ENCODE measurements at places on chromosomes 2 and 18.

DNA sequence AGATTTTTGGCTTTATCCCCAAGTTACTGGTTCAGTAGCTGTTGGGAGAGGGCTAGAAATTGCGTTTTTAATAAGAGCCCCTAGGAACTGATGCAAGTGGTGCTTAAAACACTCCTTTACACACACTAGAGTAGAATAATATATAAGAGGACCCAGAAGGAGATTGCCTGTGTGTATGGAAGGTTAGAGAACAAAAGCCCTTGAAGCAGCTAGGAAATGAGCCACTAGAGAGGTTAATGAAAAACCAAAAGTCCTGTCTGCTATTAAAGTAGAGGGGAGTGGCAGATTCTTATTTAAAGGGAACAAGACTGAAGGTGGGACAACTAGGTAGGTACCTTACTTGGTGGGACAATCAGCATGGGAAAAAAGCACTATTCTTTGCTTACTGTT is 14.4 kb upstream of the SLC39A10 start:
- no peak overlapping the region for H3K4me3 ChIP-seq
- peaks cover 7% of the 10 kb centered on the region for H3K4me1 ChIP-seq
- no peaks in the 10 kb centered on the region for H3K36me3 ChIP-seq
- no peak for DNase-seq

- H3K27me3 ChIP-seq: peaks cover 11% of the 10 kb centered on the region
- no peak for DNase-seq
- peaks cover 5% of the 10 kb centered on the region for H3K36me3 ChIP-seq
- H3K27ac ChIP-seq: no peak overlapping the region
- H3K4me1 ChIP-seq: no peaks in the 10 kb centered on the region
- H3K4me3 ChIP-seq: no peak overlapping the region
Observed at GRCh38 chr2:102473631-102474030, 605 bp downstream of the SLC9A4 start.

- H3K4me1 ChIP-seq: peaks cover 8% of the 10 kb centered on the region
- H3K27ac ChIP-seq: no peak overlapping the region
- H3K36me3 ChIP-seq: no peaks in the 10 kb centered on the region
- H3K27me3 ChIP-seq: no peaks in the 10 kb centered on the region
Observed at GRCh38 chr2:397521-397920, 109.6 kb upstream of the ALKAL2 start.

GRCh38 chr2:55649211-55649610 is 31.8 kb upstream of the PPP4R3B start:
- H3K4me1 ChIP-seq: no peaks in the 10 kb centered on the region
- peaks cover 56% of the 10 kb centered on the region for H3K36me3 ChIP-seq
- H3K27me3 ChIP-seq: no peaks in the 10 kb centered on the region

DNA sequence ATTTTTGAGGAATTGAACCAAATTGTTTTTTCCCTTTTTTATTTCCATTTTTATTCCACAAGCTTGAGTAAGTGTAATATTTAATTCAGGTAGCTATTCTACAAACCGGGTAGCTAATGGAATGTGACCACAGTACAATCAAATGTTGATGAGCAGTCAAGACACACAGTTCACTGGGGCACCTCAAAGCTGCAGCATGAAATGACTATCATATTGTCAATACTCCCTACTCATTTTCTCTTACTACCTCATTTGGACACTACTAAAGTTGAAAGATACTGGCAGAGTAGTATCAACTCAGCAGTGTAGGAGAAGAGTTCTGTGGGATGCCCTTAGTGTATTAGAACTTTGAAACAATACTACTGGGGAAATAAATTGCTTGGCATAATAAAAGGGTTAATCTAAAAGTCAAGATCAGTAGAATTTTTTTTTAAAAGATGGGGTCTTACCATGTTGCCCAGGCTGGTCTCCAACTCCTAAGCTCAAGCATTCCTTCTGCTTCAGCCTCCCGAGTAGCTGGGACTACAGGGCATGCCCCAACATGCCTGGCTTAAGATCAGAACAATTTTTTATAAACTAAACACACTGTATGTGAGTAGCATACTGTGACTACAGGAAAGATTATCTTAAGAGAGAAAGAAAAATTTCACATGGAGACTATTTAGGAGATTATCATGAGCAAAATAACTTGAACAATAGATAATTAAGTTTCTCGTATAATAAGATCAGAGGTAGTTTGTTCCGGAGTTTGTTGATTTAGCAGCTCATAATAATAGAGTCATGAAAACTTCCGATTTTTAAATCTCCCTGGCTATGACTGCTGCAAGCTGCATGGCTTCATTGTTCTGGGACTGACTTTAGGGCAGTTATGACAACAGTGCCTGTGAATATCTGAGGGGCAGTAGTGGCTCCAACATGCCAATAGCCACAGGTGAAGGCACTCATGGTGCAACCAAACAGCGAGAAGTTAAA is 43.7 kb downstream of the MYO3B start:
- no peak for DNase-seq
- H3K27ac ChIP-seq: no peak overlapping the region
- H3K36me3 ChIP-seq: no peaks in the 10 kb centered on the region
- peaks cover 2% of the 10 kb centered on the region for H3K4me1 ChIP-seq

GRCh38 chr18:51195451-51196117 is 1.9 kb downstream of the MEX3C start:
- H3K4me1 ChIP-seq: peaks cover 61% of the 10 kb centered on the region
- no peaks in the 10 kb centered on the region for H3K36me3 ChIP-seq
- peak overlapping the region; percentile 95 for H3K4me3 ChIP-seq
- H3K27ac ChIP-seq: peak overlapping the region; percentile 78
- DNase-seq: peak; percentile 24

- peaks cover 3% of the 10 kb centered on the region for H3K27me3 ChIP-seq
- H3K4me3 ChIP-seq: no peak overlapping the region
- no peak for DNase-seq
Observed at GRCh38 chr18:32922951-32923430, 150.2 kb upstream of the KLHL14 start.

GRCh38 chr18:5995626-5996025 is 100.3 kb upstream of the TMEM200C start:
- H3K27me3 ChIP-seq: no peaks in the 10 kb centered on the region
- peaks cover 9% of the 10 kb centered on the region for H3K36me3 ChIP-seq
- no peak overlapping the region for H3K27ac ChIP-seq
- DNase-seq: no peak
- H3K4me3 ChIP-seq: no peak overlapping the region

GRCh38 chr2:189302274-189302948 is 122.8 kb upstream of the COL5A2 start:
- no peaks in the 10 kb centered on the region for H3K27me3 ChIP-seq
- no peak overlapping the region for H3K27ac ChIP-seq
- no peak for DNase-seq
- H3K4me3 ChIP-seq: no peak overlapping the region
- no peaks in the 10 kb centered on the region for H3K36me3 ChIP-seq

DNA sequence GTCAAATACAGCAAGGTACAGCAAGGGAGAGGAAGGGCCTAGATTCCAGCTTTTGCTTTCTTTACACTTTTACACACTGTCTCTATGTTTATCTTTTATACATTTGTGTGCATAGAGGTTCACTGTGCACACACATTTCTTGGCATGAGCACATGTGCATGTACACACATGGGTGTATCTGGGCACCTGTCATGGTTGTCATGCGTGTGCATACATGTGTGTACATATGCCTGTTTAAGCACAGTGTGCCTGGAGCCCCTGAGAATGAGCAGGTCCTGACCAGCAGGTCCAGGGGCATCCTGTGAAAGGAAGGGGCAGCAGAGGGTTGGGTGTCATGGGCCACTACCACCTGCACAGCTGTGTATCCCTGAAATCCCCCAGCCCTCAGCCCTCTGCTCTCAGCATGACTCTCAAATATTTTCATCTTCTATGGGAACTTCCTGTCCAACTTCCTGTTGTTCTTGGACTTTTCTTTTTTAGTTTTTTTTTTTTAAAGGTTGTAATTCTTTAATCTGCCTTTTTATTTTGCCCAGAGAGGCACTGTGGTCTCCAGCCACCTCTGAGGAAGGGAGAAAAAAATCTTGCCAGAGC is 97.0 kb upstream of the EPAS1 start:
- H3K27ac ChIP-seq: no peak overlapping the region
- H3K4me3 ChIP-seq: no peak overlapping the region
- H3K27me3 ChIP-seq: no peaks in the 10 kb centered on the region
- no peak for DNase-seq
- H3K4me1 ChIP-seq: peaks cover 28% of the 10 kb centered on the region

- no peak overlapping the region for H3K27ac ChIP-seq
- H3K36me3 ChIP-seq: peaks cover 33% of the 10 kb centered on the region
- no peak for DNase-seq
Observed at GRCh38 chr2:3320910-3321605, 56.6 kb downstream of the EIPR1 start.

DNA sequence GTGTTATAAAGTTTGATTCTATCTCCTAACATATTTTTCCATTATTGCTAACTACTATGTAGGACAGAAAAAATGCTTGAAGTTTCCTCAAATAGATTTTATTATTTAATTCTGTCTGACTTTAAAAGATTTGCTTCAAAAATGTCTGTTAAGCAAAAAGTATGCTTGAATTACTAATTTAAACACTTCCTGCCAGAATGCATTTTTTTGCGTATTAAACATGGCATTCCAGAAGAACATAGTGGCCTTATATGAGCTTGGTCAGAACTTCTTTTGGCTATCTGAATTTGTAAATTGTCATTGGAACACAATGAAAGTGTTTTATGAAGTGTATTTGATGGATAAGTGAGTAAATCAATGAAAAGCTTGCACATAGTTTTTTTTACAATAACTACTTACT is 37.8 kb downstream of the MBD5 start:
- no peak overlapping the region for H3K27ac ChIP-seq
- peaks cover 7% of the 10 kb centered on the region for H3K36me3 ChIP-seq
- H3K4me1 ChIP-seq: peaks cover 3% of the 10 kb centered on the region
- H3K27me3 ChIP-seq: no peaks in the 10 kb centered on the region

DNA sequence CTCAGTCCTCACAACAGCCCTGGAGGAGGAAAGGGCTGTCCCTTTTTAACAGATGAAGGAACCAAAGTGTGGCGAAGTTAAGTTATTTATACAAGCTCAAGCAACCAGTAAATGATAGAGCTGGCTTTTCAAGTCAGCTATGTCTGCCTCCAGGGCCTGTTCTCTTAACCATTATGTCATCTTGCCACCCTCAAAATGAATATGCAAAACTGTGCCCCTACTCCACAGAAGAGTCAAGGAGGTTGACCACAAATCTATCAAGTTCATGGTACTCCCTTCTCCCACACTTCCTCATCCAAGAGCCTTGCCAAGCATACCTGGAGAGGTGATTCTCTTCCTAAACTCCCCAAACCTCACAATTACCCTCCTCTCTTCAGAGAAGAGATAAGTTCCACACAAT is 37.3 kb upstream of the CREB1 start:
- H3K27ac ChIP-seq: no peak overlapping the region
- no peaks in the 10 kb centered on the region for H3K36me3 ChIP-seq
- DNase-seq: no peak
- no peaks in the 10 kb centered on the region for H3K27me3 ChIP-seq

GRCh38 chr2:148746973-148747372 is 102.4 kb downstream of the EPC2 start:
- no peak overlapping the region for H3K4me3 ChIP-seq
- no peak for DNase-seq
- H3K4me1 ChIP-seq: peaks cover 58% of the 10 kb centered on the region
- H3K27ac ChIP-seq: peak overlapping the region; percentile 17
- no peaks in the 10 kb centered on the region for H3K27me3 ChIP-seq
- peaks cover 7% of the 10 kb centered on the region for H3K36me3 ChIP-seq

Measured in naive thymus-derived CD8-positive, alpha-beta T cell (primary cell).